Effector CD4-positive, alpha-beta T cell (primary cell): ENCODE measurements at places on chromosomes 2 and 18.

DNA sequence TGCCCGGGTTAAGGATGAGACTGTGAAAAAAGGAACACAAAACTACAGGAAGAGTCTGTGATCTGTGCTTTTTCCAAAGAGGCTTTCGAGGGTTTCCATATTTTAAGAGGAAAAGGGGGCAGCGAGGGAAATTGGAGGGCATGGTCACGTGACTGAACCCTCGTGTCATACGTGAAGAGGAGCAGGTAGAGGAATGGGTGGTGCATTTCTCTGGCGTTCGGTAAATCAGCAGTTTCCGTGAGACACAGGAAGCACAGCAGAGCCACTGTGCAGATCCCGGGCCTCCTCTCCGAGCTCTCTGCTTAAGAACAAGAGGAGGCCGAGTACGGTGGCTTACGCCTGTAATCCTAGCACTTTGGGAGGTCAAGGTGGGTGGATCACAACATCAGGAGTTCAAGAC lies 219.7 kb downstream of the NDUFA10 start:
- DNase-seq: no peak

GRCh38 chr2:26619521-26619951 lies 21.6 kb downstream of the CIB4 start:
- no peak for DNase-seq

DNA sequence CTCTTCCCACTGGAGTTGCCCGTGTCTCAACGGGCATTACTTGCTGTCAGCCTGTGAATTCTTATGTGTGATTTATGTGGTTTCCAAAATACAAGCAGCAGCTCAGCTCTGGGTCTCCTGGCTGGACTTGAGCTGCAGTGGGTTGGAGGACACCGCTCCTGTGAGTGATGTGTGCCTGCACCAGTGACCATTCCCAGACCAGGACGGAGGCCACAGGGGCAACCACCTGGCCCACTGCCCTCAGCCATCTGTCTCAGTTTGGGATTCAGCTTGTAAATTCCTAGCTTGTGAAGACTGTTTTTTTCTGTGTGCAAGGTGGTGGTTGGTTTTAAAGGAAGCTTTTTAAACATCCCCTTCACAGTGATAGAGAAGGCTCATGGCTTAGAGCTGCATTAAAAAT lies 261.0 kb downstream of the BCL2 start:
- DNase-seq: no peak

DNA sequence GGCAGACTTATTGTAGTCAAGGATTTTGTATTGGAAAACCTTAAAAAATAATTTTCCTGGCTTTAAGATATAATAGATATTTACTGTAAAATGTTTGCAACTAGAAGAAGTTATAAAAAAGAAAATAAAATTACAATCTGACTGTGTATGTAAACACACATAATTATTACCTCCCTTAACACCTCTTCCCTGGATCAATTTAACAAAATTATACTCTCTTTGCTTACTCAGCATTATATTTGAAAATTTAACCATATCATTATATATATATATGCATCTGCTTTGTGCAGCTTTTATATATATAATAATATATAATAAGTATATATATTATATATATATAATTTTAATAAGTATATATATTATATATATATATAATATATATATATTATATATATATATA lies 131.7 kb upstream of the FAM98A start:
- DNase-seq: no peak

- DNase-seq: no peak
These were observed 903 bp upstream of the EVX2 start for GRCh38 chr2:176084611-176085119.

DNA sequence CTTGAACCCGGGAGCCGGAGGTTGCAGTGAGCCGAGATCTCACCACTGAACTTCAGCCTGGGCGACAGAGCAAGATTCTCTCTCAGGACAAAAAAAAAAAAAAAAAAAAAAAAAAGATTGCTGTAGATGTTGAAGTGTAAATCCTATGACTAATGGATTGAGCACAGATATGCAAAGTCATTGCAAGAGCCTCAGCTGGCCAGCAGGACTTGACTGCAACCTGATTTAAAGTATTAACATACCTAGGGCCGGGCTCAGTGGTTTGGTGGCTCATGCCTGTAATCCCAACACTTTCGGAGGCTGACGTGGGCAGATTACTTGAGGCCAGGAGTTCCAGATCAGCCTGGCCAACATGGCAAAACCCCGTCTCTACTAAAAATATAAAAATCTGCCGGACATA lies 103.4 kb upstream of the MSH2 start:
- DNase-seq: no peak

DNA sequence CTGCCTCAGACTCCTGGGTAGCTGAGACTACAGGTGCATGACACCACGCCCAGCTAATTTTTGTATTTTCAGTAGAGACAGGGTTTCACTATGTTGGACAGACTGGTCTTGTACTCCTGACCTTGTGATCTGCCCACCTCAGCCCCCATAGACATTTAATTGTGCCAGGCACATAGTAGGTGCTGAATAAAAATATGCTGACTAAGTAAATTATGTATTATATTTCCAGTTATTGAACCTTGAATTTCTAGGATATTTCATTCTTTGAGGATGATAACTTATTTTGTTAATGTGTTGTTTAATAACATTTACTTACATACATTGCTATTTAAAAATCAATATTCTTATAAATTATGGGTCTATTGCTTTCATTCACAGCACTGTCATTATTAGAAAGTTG lies 190.4 kb upstream of the LRRTM4 start:
- DNase-seq: no peak

GRCh38 chr2:196659844-196660243 lies 20.3 kb downstream of the CCDC150 start:
- DNase-seq: no peak

- DNase-seq: no peak
These were observed 581.2 kb upstream of the SLC8A1 start for GRCh38 chr2:41033127-41033526.
